ENCODE measurements at places on chromosomes 5 and 9.

- DNase-seq: no peak
Measured at GRCh38 chr5:125856949-125857348, 566.3 kb upstream of the GRAMD2B start.

DNA sequence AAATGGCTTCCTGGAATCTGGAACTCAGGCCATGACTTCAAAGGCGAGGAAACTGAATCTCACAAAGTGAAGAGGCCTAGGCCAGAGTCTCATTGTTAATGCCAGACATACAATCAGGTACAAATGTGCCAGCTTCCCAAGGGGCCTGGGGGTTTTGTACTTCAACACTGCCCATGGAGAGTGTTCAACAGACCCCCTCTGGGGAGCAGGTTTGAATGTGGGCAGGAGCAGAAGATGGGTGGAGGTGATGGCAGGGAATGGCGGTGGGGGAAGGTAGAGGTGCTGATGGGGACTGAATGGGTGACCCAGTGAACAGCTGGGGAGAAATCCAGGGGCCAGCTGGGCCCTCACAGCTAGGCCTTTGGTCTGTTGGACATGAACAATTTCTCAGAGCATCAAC, 12.0 kb downstream of the FOXI1 start:
- no peak for DNase-seq

DNA sequence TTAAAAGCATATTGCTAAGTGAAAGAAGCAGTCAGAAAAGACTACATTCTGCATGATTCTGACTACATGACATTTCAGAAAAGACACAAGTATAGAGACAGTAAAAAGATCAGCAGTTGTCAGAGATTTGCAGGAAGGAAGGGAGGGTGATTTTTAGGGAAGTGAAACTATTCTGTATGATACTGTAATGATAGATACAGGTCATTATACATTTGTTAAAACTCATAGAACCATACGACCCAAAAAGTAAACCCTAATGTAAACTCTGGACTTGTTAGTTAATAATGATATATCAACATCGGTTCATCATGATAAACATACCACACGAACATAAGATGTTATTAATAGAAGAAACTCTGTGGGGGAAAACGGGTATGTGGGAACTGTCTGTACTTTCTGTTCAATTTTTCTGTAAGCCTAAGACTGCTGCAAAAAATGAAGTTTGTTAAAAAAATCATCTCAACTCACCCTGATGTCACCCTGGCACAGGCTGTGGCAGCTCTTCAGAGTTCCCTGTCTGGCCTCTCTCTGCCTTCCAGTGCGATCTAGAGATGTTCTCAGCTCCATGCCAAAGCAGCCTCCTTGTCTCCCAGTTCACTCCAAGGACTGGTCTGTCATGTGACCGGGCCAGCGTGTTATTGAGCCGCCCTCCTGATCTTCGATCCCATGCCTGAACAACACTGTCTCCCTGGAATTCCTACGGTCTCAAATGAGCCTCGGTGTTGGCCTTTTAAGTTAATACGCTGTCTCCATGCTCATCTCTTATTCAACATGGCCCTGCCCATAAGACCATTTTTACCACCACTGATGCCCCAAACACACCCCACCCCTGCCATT, 35.4 kb downstream of the PRLR start:
- no peak for DNase-seq

- DNase-seq: no peak
Measured at GRCh38 chr5:82334856-82335255, 56.7 kb upstream of the RPS23 start.

GRCh38 chr9:123960965-123961364, 31.0 kb upstream of the DENND1A start:
- no peak for DNase-seq

GRCh38 chr5:91955610-91956009, 572.5 kb upstream of the ARRDC3 start:
- DNase-seq: no peak

DNA sequence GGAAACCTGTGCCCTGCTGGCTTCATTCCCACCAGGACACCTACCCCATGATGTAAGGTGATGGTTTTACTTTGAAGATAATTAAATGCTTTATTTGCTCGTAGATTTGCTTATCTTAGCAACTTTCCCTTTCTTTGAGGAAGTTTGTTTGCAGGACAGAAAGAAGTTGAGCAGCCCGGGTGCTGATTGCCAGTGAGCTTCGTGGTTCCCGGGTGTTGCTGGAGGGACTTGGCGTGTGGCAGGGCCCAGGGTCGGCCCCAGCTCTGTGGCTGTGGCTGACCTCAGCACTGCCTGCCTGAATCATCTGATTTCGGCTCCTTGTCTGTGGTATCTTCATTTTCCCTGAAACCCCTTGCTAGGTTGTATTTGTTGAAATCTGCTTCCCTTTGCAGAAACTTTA, 8.7 kb downstream of the POMT1 start:
- DNase-seq: no peak

- DNase-seq: no peak
Measured at GRCh38 chr5:174047472-174048099, 2.1 kb downstream of the NSG2 start.

DNA sequence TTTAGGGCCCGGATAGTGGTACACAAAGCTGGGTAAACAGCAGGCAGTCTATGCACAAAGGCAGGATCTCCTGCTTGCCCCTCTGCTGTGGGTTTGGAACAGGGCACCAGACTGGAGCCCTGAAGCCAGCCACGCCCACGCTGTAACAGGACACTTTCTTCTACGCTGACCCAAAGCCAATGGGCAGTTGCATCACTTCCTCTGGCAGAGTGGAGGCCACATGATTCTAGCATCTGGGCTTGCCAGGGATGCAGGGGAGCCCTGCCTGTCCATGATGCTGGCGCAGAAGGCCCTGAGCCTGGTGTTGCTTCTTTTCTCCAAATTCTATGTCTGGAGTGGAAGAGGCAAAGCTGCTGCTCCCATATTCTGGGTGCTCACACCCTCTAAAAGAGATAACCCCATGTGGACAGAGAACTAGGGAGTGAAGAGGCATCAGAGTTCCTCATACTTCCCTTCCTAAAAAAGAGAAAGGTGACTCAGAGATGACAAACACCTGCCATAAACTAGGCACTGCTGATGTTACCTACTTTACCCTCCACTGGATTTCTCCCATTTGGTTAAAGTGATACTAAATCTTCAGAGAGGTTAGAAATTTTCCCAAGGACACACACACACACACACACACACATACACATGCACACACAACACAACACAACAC, 260.3 kb upstream of the KLF4 start:
- DNase-seq: peak; percentile 3

GRCh38 chr5:13972029-13972428, 27.5 kb upstream of the DNAH5 start:
- no peak for DNase-seq

- DNase-seq: no peak
Measured at GRCh38 chr9:93325307-93326035, 126.0 kb upstream of the FAM120A start.

GRCh38 chr5:179235416-179236400, 109.6 kb downstream of the ADAMTS2 start:
- no peak for DNase-seq

GRCh38 chr5:73152411-73153388, 20.3 kb upstream of the TMEM174 start:
- no peak for DNase-seq

DNA sequence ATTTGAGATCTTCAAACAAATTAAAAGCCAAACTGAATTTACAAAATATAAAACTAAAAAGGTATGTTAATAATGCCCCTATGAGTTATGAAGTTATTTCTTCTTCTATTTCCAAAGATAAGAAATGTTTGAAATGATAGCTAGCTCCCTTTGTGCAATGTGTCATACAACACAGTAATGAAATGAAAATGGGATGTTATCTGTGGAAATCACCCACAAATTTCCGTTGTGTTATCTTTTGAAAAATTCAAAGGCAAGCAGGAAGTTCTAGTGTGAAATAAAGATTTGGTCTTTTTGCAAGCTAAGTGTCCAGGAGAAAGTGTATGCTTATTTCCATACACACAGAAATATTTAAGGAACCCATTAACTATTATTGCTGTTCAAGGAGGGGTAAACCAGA, 375.3 kb upstream of the PRR16 start:
- peak; percentile 3 for DNase-seq

DNA sequence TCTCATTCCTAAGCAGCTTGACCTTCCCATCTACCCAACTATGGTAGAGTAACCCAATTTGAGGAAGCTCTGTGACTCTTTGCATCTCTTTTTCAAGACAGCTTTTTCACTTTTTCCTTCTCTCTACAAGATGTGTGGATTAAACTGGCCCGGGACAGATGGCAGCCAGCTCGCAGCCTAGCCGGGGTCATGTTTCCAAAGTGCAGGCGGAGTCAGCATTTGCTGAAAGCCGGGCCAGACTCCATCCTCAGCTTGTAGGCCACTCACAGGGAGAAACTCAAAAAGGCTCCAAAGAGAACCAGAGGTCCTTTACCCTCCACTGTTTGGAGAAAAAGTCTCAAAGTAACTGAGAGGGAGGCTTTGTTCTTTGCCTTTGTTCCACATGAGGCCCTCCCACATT, 286.8 kb upstream of the PANK3 start:
- no peak for DNase-seq

DNA sequence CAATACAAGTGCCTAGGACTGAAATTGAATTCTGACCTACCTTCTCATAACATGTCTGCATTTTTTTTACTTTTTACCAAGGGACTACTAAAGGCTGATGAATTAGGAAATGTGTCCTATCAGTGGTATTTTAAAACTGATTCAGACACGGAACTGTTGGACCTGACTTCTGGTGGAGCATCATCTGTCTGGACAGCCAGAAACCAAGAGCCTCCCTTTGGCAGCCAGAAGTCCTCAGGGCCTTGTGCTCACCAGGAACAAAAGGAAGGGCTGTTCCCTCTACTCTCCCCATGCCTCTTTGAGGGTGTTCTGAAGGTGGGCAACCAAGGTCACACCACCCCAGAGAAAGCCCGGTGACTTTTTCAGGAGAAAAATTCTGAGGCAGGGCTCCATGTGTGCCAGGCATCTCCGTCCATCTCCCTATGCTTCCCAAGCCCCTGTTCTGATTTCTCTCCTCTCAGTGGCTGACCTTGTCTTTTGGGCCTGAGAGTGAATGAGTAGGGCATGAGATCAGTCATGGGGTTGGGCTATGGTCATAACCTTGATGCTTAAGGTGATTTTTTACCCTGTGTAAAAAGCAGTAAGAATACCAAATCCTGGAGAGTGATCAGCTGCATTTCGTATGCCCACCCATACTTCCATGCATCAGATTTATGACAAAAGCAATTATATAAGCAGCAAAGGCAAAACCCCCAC, 143.7 kb downstream of the SCAMP1 start:
- DNase-seq: no peak

DNA sequence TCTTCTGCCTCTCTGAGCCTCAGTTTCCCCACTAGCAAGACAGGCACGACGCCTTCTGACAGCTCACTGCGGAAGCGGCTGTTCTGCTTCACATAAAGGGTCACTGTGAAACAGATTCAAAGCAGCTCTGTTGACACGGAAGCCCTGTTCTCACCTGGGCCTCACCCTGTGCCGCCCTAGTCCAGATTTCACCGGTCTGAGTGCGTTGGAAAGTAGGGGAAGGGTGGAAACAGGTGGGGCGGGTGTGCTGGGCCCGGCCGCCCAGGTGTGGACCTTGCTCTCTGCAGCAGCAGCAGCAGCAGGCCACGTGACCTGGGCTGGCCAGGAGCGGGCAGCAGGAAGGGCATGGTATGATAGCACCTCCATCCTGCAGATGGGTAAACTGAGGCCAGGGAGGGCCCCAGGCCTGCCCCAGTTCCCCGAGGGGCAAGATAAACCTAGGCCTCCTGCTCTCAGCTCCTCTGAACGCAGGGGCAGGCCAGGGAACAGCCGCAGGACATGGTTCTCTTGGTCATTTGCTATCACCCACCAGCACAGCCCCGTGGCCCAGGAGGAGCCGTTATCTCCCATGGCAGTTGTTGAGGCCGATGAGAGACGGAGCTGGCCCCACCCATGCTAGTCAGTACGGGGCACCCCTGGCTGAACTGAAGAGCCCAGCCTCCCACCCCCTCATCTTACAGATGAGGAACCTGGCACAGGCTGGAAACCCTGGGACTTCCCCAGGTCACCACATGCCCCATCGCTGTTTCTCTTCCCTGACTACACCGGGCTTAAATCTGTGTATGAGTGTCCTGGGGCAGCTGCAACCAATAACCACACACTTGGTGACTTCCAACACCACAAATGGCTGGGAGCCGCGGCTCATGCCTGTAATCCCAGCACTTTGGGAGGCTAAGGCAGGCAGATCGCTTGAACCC, 12.1 kb downstream of the PTGES2 start:
- peak; percentile 98 for DNase-seq

DNA sequence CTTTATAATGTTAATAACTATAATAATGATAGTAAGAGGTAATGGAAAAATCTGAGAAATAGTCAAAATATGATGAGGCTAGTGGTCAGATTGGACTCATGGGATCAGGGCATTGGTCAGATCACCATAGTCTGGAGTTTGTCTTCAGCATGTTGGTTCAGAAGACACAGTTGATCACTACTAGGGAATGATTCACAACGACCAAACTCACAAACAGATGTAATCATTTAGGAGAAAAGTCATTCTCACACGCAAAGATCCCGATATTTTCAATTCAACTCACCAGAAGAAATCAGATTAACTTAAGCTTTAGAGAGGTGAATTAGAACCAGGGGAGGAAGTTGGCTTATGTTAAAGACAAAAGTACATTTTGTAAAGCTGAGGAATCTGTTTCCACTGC, 131.8 kb downstream of the LURAP1L start:
- no peak for DNase-seq

GRCh38 chr5:128774605-128775004, 190.7 kb upstream of the SLC27A6 start:
- no peak for DNase-seq

DNA sequence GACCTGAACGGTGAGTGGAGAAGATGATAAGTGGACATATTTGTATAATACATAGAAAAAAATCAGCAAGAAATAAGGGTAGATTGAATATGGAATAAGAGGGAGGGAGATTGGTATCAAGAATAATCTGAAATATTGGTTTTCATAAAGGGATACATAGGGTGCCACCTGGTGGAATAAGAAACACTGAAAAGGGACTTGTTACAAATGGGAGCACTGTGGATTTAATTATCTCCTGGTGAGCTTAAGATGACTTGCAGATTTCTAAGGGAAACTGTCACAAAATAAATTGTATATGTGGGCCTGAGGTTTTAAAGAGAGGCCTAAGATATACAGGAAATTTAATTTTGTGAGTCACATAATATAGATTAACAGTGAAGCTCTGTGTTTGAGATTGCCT, 1403.5 kb upstream of the CDH18 start:
- peak; percentile 30 for DNase-seq

GRCh38 chr9:130823435-130823834, 11.6 kb upstream of the ABL1 start:
- no peak for DNase-seq

DNA sequence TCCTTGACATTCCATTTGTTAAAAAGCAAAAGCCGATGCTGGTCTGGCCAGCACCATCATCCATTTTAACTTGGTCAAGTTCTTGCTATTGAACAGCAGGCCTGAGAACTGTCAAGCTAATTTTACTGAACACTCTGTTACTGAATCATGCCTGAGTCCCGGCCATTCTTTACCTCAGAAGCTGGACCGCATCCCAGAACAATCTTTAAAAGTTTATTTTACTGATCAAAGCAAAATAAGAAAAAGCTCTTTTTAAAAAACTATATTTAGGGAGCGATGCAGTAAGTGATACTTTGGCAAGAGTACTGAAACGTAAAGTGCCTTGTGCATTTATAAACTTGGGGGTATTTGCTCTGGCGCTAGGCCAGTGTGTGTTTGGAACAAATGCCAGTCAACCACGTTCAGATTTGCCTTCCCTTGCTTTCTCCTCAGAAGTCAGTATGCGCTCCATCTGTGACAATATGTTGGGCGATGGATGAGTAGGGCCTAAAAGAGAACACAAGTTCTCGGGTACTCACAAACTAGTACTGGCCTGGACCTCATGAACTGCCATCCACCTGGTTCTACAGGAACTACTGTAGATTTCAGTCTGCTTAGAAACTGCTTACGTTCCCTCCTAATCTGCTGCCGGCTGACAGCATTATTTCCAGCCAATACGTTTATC, 161.9 kb downstream of the MAPKAP1 start:
- no peak for DNase-seq
